NCI-H774 (cell line): ENCODE measurements at places on chromosomes 13 and 19.

DNA sequence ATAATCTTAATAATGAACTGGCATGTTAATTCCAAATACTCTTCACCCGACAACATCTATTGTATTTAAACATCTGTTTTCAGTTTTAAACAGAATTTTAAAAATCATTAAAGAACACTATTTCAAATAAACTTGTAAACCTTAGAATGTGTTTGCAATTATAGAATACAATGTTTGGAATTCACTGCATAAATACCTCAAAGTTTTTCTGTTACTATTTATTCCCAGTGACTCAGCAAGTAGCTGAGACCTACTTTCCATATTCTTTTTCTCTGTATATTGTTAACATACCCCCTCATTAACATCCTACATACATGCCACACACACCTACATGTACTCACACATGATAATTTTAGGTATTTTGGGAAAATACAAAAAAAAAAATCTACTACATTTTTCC lies 1134.3 kb downstream of the SLITRK1 start:
- no peak for DNase-seq

GRCh38 chr19:42528354-42529247 lies at the start of gene CEACAM1:
CEACAM1 (minus strand) TSS chr19:42528481; CDS start chr19:42528374, 107 bp downstream.
- no peak for DNase-seq

DNA sequence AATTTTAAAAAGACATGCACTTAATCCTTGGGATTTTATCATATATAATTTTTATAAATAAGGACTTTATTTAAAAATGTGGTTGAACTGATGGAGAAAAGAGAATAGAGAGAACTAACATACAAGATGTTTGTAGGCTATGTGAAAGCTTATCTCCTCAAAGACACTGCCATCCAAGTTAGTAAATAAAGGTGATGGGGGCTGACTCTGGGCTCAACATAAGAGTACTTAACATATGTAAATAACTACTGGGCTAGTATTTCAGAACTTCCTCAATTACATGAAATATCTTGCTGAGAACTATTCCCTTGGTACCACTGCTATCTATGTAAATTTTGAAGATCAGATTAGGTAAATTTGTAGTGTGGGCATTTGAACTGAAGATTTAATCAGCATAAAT lies 1017.3 kb upstream of the PCDH20 start:
- no peak for DNase-seq

- no peak for DNase-seq
Measured at GRCh38 chr19:5983367-5983955, 5.5 kb upstream of the RANBP3 start.

GRCh38 chr13:38636761-38637160 lies 50.1 kb upstream of the FREM2 start:
- DNase-seq = peak; percentile 44

GRCh38 chr19:4354897-4355296 lies 11.5 kb downstream of the MPND start:
- DNase-seq = no peak

DNA sequence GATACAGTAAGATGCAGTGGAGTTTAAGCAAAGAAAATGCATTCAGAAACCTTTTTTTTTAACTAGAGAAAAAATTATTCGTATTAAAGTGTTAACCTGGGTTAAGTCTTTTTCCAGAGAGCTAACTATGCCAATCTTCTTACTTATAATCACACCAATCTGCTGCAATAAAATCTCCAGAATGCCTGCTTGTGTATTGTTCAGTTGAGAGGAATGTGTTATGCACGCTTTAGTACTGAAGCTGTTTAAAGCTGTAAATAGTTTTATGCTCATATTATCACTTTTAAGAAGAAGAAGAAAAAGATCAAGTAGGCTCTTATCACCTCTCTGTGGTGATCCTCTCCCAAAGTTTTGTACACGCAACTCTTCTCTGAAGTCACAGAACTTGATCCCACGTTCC lies 528.7 kb downstream of the RFC3 start:
- no peak for DNase-seq

- peak; percentile 33 for DNase-seq
Measured at GRCh38 chr13:97165502-97166425, 56.4 kb upstream of the MBNL2 start.

DNA sequence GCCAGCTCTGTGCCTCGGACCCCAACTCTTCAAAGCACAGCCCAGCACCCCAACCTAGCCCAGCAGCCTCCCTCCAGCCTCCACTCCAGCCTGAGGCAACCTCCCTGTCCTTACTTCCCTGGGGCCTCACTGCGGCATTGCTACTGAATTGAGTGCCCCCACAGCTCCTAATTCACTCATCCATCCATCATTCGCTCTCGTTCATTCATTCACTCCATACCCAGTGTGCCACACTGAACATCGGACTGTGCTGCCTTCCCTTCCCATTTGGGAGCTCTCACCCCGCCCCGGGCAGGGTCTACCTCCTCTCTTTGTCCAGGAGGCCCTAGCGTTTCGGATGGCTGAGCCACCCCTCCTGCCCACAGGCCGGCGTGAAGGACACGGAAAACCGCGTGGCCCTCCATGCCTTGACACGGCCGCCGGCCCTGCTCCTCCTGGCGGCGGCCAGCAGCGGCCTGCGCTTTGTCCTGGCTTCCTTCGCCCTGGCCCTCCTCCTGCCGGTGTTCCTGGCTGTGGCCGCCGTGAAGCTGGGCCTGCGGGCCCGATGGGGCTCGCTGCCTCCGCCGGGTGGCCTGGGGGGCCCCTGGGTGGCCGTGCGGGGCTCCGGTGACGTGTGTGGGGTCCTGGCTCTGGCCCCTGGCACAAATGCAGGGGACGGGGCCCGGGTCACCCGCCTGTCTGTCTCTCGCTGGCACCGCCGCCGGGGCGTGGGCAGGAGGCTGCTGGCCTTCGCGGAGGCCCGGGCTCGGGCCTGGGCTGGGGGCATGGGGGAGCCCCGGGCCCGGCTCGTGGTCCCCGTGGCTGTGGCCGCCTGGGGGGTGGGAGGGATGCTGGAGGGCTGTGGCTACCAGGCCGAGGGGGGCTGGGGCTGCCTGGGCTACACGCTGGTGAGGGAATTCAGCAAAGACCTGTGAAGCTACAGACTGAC lies 1.3 kb downstream of the NAT14 start:
- DNase-seq = no peak

GRCh38 chr13:94345374-94346195 lies 133.9 kb downstream of the DCT start:
- DNase-seq = no peak

DNA sequence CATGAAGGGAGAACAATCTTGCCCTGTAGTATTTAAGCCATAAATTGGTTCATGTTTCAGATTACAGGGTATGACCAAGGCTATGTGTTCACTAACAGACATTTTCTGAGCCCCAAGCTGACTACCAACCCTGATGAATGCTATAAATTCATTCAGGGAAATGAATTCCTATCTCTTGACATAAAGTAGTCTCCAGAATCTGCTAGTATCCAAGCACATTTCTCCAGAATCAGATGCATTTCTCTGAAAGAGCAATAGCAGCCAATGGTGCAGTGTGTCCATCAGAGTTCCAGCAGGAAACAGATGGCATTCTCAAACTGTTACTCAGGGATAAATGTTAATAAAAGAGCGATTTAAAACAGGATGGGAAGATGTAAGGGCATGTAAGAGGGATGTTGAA lies 226.4 kb downstream of the COG6 start:
- DNase-seq = no peak

DNA sequence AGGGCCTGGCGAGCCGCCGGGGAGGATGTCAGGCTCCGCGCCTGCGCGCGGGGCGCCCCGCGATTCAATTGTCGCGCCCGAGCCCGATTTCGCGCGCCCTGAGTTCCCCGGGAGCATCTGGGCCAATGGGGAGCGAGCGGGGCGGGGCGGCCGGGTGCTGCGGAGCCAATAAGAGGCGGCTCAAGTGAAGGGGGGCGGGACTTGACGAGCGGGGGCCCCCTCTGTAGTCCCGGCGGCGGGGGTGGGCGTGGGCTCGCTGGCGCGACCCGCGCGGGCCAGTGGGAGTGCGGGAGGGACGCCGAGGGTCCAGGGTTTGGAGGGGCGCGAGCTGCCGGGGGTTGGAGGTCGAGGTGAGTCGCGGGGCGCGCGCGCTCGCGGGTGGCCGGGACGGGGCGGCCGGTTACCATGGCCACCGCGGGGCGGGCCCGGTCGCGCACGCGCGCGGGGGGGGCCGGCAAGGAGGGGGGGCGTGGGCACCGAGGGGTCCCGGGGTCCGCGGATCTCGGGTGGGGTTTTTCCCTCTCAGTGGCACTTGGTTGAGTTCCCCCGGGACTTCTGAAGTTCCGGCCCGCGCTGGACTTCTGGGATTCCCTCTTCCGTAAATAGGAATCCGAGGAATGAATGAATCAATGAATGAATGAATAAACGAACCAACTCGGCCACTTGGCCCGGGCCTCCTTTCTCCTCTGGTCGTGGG lies 744 bp downstream of the UHRF1 start:
- DNase-seq = peak; percentile 92

GRCh38 chr19:55345818-55346724 lies 6.4 kb downstream of the KMT5C start:
- no peak for DNase-seq

- DNase-seq = peak; percentile 80
Measured at GRCh38 chr13:110023729-110024644, 237.6 kb upstream of the IRS2 start.

DNA sequence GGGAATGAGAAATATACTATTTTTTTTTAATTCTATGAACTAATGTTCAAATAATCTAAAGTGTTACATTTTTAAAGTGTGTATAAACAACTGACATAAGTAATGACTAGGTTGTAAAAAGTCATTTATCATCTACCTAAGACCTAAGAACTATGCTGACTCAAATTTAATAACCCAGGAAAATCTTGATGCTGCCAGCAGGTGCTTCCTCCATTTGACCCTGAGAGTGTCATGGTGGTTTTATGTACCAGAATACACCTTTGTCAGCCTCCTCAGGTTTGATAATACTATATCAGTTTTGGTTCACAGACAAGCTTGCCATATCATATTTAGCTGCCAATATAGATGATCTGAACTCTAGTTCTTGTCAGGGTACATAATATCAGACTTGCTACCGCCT lies 1151.2 kb downstream of the PCDH17 start:
- no peak for DNase-seq

- no peak for DNase-seq
Measured at GRCh38 chr19:42402376-42403116, 12.4 kb upstream of the CNFN start.

- no peak for DNase-seq
Measured at GRCh38 chr13:49657241-49657641, 28.9 kb downstream of the ARL11 start.

DNA sequence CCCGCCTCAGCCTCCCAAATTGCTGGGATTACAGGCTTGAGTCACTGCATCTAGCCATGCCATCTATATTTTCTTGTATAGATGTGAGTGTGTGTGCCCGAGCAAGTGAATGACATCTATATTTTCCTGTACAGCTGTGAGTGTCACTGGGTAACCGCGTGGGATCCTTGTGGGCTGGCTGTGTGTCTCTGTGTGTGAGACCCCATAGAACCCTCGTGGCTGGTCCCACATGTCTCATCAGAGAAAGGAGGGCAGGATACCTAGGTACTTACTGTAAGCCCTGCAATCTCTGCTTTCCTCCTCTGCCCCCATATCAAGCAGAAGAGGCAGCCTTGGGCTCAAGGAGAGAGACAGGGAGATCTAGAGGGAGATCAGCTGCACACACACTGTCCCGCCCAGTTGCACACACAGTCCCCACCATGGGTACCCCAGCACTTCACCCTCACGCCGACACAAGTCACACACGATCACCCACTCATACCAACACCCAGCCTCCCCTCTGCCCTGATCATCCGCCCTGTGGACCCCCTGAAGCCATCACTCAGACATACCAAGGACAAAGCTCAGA lies 655 bp downstream of the DENND1C start:
- no peak for DNase-seq

DNA sequence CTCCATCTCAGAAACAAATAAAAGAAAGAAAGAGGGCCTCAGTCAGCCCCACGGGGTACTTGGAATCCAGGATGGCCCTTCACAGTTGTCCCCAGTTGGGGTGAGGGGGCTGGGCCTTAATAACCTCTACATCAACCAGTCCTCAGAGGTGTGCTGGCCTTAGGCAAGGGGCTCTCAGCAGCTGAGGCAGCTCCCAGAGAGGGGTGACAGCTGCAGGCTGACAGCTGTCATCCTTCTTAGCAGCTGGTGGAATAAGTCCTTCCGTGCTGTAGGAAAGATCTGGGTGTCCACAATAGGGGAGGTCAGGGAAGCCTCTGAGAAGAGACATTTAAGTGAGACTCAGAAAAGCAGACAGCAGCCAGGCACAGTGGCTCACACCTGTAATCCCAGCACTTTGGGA lies 7.4 kb downstream of the BCAM start:
- DNase-seq = no peak

DNA sequence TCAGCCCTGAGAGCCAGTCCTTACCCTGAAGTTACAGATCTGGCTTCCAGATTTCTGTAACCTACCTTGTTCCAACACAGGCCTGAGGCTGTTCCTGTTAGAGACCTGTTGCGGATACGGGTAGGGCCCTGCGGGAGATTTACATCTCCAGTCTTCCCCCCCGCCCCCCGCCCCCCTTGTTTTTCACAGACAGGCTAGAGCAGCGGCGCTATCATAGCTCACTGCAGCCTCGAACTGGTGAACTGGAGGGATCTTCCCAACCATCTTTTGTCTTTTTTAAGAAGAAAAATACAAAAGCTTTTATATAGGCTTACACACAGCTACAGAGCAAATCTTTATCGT lies 10.6 kb upstream of the CEACAM21 start:
- DNase-seq = no peak

GRCh38 chr13:29428310-29429181 lies 166.9 kb downstream of the SLC7A1 start:
- no peak for DNase-seq

DNA sequence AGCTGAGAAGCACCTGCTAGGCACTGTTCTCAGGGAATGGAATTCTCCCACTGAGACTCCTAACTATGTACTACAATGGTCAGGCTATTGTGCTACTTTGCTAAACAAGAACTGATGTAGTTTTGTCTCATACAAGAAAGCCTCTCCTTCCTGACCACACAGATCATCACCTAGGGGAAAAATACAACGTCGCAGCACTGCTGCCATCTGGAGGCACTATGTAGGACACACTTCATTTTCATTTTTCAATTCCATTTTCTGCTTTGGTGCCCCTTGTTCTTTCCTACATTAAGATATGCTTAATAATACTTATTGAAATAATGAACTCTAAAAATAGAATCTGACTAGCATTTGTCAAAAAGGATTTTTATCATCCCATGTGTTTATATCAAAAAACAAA lies 21.1 kb downstream of the PROSER1 start:
- DNase-seq = no peak

GRCh38 chr19:38850436-38850975 lies 720 bp upstream of the HNRNPL start:
- DNase-seq = no peak

DNA sequence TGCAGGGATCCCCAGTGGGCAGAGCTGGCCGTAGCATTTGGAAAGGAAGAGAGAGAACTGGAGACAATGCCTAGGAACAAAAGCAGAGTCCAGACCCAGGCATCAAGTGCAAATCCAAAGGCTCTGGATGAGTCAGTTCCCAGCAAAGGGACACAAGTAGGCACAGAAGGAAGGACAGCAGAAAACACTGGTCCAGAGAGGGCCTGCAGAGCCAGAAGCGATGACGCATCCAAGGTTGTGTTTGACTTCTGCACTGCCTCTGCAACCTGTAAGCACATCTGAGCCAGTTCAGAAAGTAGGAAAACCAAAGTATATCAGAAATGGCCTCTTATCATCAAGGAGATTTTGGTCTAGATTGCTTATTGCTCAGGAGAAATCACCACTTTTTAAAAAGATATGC lies 604.5 kb downstream of the FGF9 start:
- no peak for DNase-seq
